Activated CD4-positive, alpha-beta T cell treated with anti-CD3 and anti-CD28 coated beads, Interleukin-2, amount 10 ng/mL, durations not matched to agents 24 days and 14 days (primary cell): ENCODE measurements at places on chromosomes 2 and 18.

DNA sequence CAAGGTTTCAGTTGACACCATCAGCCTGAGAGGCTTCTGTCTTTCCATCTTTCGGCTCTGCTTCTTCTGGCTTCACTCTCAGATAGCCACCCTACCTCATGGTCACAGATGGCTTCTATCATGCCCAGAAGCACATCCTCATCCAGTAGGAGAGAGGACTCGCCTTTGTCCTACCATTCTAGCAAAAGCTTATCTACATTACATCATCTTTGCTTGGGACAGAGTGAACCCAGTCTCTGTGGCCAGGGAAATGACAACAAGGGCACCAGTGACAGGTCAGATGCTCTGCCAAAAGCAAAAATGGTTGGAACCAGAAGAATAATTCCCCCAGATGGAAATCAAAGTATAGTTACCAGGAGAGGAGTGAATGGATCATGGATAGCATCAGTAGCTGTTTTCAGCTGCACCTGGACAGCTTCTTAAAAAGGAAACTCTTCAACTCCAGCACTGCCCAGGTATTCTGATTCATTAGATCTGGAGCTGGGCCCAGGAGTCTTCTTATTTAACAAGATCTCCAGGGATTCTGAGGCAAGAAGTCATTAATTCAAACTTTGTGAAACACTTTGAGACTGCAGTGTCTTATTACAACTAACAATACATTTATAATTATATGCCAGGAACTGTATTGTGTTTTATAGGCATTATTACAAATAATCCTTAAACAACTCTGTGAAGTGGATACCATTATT lies 257.7 kb upstream of the UBE2E3 start:
- no peak for DNase-seq

- DNase-seq = no peak
Measured at GRCh38 chr2:39584283-39584965, 81.3 kb upstream of the TMEM178A start.

DNA sequence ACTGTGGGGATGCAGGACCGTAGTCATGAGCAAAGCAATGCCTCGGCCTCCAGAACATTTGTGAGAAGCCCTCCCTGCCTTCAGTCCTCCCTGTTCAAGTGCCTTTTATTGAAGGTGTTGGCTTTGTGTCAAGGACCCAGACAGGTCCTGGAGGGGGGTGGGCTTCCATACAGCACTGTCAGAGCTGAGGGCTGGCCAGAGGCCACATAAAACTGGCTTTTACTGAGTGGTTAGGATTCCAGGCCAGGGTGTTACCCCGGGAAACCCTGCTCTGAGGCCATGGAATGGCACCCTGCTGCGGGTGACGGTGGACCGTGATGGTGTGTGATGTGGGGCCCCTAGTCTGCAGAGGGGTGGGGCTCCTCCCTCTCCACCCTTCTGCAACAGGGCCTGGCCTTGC lies 41.6 kb downstream of the TOGARAM2 start:
- DNase-seq = no peak

- no peak for DNase-seq
Measured at GRCh38 chr2:232210306-232210705, 168.2 kb upstream of the ALPP start.

DNA sequence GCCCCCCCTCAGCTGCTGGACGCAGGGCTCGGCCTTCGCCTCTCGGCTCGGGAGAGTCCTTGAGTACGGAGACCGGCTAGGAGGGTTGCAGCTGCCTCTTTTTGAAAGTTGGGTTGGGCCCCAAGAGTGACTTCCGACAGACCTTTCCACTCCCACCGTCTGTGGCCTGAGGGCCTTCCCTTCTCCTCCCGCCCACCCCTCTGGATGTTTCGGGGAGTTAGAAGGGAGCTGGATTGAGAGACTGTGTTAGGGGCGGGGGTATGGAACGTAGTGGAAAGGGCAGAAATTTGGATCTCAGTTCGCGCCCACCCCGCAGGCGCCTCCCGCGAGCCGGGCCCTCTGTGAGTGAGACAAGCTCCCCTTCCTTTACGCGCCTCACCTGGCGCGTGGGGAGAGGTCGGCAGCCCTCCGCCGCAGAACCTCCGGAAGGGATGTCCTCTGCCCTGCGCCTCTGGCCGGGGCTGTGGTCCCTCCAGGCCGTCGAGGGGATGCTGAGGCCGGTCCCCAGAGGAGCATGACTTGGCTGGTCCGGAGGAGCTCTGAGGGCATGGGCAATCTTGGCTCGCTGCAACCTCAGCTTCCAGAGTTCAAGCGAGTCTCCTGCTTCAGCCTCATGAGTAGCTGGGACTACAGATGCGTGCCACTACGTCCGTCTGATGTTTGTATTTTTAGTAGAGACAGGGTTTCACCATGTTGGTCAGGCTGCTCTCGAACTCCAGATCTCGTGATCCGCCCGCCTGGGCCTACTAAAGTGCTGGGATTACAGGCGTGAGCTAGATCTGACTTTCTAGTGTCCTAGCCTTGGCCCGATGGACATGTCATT lies 15.9 kb downstream of the C2orf74 start:
- peak; percentile 84 for DNase-seq

- DNase-seq = no peak
Measured at GRCh38 chr2:120858361-120859106, 122.9 kb downstream of the GLI2 start.

- peak; percentile 74 for DNase-seq
Measured at GRCh38 chr2:64114063-64114911, 29.9 kb downstream of the PELI1 start.

DNA sequence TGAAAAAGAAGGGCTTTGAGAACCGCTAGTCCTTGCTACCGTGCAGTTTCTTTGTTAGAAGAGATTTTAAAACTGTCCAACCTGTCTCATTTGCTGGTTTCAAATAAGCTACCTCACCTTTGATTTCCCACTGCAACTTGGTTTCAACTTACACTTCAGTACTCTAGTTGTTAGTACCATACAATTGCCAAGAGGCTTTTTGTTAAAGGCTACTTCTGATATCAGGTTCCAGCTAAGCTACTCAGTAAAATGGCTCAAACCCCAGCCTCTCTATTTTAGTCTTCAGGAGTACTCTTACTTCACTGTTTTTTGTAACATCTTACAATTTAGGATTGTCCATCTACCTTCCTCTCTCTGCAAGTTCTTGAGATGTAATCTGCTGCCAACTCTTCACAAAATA lies 91.6 kb downstream of the INO80D start:
- DNase-seq = no peak

- no peak for DNase-seq
Measured at GRCh38 chr2:80244905-80245584, 59.5 kb downstream of the LRRTM1 start.

GRCh38 chr2:1874101-1874865 lies 130.0 kb upstream of the PXDN start:
- DNase-seq = no peak

GRCh38 chr18:24677011-24677410 lies 216.6 kb downstream of the HRH4 start:
- DNase-seq = no peak

DNA sequence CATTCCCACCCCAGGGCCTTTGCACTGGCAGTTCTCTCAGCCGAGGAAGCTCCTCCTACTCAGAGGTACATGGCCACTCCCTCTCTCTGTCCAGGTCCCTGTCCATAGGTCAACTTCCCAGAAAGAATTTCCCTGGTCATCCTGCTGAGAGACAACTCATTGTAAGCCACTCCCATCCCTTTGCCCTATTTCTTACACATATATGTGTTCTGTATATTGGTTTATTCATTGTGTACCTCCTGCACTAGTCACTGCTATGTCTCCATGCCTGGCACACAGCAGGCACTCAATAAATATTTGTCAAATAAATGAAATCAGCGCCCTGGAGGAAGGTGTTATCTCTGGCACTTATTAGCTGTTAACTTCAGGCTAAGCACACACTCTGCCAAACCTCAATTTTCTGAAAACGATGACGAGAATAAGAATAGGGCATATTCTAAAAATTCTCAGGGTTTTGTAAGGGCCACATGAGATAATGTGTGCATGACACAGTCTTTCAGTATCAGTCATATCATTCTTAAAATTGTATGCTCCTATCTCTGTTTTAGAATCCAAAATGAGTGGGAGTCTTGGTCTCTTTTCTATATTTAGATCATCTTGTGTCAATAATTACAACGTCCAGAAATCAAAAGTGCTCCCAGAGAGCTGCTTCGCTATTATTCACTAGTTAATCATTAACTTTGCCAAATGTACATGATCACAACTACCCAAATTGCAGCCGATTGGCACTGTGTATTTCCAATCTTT lies 198.0 kb downstream of the ALK start:
- no peak for DNase-seq

DNA sequence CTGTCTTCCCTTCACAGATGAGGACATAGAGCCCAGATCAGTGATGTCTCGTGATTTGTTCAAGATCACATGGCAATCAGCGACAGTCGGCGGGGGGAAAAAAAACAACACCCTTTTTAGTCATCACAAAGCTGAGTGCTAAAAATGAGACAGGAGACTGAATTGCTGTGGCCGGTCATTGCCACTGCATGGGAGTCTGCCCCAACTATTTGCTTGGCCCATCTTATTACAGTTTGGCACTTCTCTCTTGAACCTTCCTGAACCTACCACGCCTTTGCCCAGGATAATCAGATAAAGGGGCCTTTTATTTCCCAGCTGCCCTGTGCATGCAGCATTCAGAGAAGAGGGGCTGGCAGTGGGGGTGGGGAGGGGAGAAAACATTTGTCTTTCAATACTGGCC lies 42.7 kb downstream of the SETBP1 start:
- no peak for DNase-seq

DNA sequence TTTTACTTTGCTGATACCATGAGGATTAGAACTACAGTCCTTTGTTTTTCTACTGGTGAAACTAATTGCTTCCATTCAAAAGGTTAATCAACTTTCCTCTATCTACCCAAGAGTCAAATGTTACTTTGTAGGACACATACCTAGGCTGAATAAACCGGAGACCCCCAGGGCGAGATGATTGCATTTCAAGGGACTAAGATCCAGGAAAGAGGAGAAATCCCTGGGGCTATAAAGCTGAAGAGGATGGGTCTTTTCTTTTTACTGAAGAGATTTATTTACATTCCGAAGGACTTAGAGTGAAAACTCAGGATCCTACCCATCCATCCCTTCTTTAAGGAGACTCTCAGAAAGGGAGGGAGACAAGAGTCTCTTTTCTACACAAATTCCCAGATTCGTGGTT lies 331.9 kb downstream of the CDH19 start:
- DNase-seq = no peak
